ENCODE measurements at places on chromosomes 1 and 21.

DNA sequence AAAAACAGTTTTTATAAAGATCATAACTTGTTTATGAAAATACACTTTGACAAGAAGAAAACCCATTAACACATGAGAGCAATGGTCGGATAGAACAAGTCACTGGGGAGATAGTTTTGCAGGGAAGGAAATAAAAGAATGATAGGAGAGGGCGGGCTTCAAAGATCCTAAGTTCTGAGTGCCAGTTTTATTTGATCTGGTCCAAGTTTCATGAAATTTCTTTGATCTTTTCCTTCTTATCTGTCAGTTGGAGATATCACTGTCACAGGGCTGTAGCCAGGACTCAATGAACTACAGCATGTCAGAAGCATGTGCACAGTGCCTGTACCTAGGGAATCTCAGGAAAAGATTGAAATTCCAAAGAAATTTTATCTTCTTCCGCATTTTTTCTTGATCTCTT is 36.5 kb downstream of the CHRM3 start:
- DNase-seq = no peak

DNA sequence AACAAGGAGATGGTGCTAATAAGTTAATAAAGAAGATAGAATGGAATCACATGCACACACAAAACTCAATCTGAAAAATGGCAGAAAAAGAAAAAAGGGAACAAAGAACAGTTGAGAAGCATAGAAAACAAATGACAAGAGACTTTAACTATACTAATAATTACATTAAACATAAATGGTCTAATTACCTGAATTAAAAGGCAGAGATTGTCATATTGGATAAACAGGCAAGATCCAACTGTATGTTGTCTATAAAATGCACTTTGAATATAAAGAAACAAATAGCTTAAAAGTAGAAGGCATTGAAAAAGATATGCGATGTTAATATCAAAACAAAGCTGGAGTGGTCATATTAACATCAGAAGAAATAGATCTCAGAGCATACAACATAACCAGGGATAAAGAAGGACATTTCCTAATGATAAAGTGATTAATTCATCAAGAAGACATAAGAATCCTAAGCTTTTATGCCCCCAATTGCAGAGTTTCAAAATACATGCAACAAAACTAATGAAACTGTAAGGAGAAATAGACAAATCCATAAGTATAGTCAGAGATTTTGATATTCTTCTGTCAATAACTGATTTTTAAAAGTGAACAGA is 293.5 kb downstream of the PTPRU start:
- no peak for DNase-seq

GRCh38 chr1:94926126-94926914 is 590 bp downstream of the CNN3 start:
- no peak for DNase-seq

DNA sequence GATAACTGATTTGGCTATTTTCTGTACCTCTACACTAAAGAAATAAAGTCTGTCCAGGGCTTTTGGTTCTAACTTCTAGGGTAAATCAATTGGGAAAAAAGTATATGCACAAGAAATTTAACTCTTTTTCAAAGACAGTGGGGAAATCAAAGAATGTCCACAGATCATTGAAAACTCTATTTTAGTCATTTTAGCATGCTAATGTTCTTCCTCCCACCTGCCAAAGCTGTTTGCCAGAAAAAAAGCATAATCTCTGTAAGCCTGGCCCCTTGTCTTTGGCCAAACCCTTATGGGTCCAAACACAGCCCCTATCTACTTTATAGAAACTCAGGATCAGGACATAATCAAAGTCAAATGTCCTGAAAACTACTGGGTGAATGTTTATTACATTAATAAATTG is 302.2 kb upstream of the ESRRG start:
- DNase-seq = no peak

GRCh38 chr1:184947497-184948256 is 26.6 kb downstream of the NIBAN1 start:
- no peak for DNase-seq

DNA sequence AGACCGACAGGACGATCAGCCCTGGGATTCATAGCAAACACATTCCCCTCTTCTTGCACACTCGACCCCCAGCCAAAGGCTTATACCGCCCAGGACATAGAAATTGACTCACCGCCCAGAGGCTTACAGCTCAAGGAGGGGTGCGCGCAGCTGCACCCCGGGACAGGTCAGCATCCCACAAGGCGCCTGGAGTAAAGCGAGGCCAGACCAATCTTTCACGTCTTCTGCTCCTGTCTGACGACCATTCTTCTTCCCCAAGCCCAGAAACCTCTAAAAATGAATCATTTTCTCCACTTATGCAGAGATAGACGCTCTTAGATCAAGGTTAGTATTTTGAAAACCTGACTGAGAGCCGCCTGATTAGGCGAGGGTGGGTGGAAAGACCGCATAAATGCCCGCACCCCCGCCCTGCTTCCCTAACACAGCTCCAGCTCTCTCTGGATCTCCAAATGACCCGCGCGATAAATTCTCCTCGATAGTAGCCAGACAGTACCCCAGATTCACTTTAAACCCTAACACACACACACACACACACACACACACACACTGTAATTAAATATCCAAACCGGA is 1.9 kb upstream of the LHX8 start:
- no peak for DNase-seq

DNA sequence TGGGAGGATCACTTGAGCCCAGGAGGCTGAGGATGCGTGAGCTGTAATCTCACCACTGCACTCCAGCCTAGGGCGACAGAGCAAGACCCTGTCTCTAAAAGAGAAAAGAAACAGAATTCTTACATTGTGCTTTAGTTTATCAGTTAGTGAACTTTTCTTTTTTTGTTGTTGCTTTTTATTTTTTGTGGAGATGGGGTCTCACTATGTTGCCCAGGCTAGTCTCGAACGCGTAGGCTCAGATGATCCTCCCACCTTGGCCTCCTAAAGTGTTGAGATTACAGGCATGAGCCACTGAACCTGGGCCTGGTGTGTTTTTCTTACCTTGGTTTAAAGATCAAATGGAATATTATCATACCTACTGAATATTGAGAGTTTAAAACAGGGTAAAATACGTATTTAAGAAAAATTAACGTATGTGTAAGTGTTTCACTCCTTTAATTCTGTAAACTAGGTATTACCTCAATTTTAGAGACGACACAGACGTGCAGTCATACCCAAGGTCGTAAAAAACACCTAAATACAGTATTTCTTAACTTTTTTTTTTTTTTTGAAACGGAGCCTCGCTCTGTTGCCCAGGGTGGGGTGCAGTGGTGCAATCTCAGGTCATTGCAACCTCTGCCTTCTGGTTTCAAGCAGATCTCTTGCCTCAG is 39.6 kb downstream of the KIF1B start:
- DNase-seq = no peak

- no peak for DNase-seq
These were observed 49.2 kb upstream of the IGSF21 start for GRCh38 chr1:18058206-18058921.

GRCh38 chr1:75423136-75423535 is 187.8 kb downstream of the SLC44A5 start:
- DNase-seq = no peak

GRCh38 chr1:20153000-20153418 is 13.9 kb downstream of the PLA2G2F start:
- no peak for DNase-seq

DNA sequence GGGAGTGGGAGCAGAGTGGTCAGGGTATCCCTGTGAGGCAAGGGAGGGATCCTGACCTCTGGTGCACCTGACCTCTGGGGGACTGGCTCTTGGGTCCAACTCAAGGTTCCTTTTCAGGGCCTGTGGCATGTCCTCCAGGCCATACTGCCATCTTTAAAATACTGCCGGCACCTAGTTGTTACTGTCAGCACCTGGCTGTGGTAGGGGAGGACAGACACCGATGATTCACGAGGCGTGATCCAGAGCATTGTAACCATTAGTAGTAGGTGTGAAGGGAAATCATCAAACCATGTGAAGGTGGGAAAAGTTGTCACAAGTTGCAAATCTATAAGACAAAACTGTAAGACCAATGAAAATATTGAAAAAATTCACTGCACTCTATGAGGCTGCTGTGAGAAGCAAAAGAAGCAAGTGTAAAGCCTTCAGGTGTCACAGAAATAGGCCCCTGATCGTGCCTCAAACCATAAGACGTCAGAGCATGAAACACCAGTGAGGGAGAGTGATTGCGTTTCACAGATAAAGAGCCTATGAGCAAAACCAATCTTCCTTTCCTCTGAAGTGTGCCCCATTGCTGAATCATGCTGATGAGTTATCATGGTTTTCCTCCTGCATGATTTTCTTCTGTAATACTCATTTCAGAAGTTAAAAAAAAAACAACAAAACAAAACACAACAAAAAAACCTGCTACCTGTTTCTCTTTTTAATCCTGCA is 55.3 kb downstream of the CDC7 start:
- DNase-seq = no peak

DNA sequence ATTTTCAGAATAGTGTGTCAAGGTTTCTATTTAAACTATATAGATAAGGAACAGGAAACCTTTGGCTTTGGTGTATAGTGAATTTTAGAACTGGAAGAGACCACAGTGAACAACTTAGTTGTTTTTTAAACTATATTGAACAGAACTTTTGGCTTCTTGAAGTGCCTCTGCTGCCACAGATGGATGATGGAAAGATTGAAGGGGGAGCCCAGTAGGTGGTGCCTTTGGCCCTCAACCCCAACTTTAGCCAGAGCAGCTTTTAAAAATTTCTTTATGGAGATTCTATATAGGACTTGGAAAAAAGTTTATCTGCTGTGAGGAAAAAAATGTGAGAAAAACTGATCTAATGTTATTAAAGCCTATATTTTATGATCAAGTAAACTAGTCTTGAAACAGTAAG is 50.2 kb downstream of the SWT1 start:
- no peak for DNase-seq

DNA sequence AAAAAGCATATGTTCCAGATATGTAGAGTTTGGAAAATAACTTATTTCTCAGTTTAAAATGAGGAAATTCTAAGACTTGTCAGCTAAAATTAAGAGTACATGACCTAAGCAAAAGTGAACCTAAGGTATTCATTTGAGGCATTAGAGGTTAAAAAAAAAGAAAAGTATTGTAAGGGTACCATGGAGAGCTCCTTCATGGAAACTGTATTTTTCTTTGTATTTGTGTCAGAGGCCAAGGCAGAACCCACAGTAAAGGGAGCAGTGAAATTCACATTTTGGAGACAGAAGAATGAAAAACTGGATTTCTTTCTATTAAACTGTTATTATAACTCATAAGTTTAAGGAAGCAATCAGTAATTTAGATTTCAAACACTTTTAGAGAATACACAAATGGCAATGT is 1494.8 kb downstream of the KCNT2 start:
- no peak for DNase-seq

- no peak for DNase-seq
These were observed 49.6 kb downstream of the HSF2BP start for GRCh38 chr21:43609501-43610340.

- DNase-seq = no peak
These were observed 5.0 kb downstream of the LHX4 start for GRCh38 chr1:180235077-180235501.

GRCh38 chr1:941015-941587 is 17.4 kb downstream of the SAMD11 start:
- DNase-seq = no peak

- DNase-seq = no peak
These were observed 203.1 kb upstream of the GALNT2 start for GRCh38 chr1:229863651-229864545.

DNA sequence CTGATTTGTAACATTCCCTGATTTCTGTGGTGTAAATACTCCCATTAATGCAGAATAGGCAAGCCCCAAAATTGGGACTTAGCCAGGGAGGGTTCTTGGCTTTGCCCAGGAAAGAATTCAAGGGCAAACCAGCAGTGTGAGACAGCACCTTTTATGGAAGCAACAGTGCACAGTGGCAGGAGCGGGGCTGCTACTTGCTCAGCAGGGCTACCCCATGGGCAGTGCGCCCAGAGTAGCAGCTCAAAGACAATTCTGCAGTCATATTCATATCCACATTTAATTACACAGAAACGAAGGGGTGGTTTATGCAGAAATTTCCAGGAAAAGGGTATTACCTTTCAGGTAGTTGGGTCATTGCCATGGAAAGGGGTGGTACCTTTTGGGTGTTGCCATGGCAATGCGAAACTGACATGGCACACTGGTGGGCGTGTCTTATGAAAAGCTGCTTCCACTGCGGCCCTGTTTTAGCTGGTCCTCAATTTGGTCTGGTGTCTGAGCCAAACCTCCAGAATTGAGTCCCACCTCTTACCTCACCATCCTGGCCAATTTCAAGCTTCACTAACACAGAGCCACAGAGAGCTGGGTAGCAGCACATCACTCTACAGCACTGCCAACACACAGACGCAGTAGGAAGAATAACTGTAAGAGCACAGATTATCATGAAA is 35.9 kb downstream of the FHAD1 start:
- DNase-seq = no peak

DNA sequence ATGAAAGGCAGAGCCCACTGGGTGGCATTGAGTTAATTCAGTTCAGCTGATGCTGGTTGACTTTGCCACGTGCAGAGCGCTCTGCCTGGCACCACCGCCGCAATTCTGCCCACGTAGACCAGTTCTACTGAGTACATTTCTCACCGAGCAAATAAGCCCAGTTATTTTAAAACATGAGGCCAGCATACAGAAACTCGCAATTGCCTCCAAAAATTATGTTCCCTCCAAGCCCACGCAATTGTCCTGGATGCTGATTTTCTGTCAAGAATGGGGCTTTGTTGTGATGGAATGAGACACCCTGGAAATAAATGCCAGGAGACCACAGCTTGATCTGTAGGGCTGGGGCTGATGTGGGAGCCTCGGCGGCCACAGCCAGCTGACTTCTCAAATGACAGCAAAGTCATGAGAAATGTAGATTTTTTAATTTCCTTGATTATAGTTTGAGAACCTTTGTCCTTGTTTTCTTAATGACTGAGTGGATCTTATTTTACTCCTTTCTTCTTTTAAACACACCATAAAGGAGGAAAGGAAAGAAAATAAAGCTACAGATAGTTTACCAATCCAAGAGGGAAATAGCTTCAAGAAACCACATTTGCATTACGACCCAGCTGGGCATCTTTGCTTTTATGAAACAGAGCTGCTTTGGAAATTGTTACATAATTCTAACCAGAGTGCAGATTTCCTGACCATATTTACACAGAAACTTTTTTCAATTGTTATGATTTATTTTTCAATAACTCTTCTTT is 11.6 kb upstream of the PARP1 start:
- no peak for DNase-seq

GRCh38 chr1:80462006-80462405 is 1338.7 kb upstream of the ADGRL2 start:
- DNase-seq = no peak

Data from CMK (cell line).